ENCODE measurements at places on chromosomes 5 and 9. TPM values are rescaled to one million over a fixed set of nuclear protein-coding genes. Genes with fewer than 3 reads are reported as not detected.

Gene LCN6
- 2.8 TPM for polyA plus RNA-seq

Gene KIF12
- polyA plus RNA-seq = 136 TPM

Gene SLC12A2
- polyA plus RNA-seq = 86.8 TPM

Gene TRAPPC13
- polyA plus RNA-seq = 22.4 TPM

Gene PCDHGC3
- polyA plus RNA-seq = 30.4 TPM

DNA sequence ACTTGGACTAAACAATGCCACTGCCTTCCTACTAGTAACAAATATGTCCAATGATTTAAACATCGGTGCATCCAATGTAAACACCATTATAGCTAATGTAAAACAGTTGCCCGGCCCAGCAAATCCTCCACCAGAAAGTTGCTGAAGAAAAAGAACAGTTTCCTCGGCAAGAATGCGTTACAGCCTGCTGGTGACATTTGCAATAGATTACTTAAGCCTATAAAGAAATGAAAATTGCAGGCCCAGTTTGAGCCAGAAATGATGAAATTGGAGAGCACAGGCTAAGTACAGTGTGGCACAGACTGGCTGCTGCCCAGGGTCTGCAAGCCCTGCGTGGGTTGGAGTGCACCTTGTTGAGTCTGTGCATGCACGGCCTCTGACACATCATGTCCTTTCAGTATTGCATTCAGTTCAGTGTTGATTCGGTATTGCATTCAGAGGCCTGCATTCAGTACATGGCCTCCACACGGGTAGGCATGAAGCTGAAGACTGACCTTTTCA lies 406.0 kb upstream of the KLF4 start:
- no peak overlapping the region for H3K4me3 ChIP-seq
- H3K36me3 ChIP-seq = no peaks in the 10 kb centered on the region
- H3K27me3 ChIP-seq = no peaks in the 10 kb centered on the region
- DNase-seq = no peak

DNA sequence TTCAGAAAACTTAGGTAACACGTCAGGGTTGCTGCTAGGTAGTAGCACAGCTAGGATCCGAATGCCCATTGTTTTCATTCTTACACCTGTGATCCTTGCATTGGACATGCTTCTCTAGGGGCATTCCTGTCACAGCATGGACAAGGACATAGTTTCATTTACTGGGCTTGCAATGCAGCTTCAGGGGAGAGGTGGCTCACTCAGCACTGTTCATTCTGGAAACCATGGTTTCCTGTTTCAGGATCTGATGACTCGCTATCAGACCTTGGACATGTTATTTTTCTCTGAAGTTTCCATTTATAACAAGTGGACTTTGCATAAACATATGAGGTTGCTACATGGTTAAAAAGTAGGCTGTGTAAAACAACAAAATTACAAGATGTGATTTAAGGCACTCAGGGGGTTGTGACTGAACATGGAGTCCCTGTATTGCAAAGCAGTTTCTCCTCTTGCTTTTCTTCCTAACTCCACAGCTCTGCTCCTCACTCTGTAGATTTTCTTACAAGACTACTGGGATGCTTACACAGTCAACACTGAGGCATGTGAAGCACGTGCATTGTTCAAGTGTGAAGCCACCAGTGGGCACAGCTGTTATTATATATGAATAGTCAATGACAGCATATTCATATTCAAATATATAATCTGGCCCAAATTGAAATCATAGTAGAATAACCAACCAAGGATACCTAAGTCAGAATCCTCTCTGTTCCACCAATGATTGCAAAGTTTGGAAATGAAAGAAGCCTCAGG lies 66.1 kb upstream of the STK32A start:
- DNase-seq = no peak
- H3K27me3 ChIP-seq = no peaks in the 10 kb centered on the region
- peak overlapping the region; percentile 9 for H3K27ac ChIP-seq
- peaks cover 22% of the 10 kb centered on the region for H3K4me1 ChIP-seq
- H3K4me3 ChIP-seq = no peak overlapping the region
- no peaks in the 10 kb centered on the region for H3K36me3 ChIP-seq

Measured in large intestine (tissue), 12 donors.